ENCODE measurements at places on chromosomes 3 and 15.
A peak's percentile ranks its signal among the peaks of the same experiment; 100 is the strongest.

GRCh38 chr3:187689984-187690383, 12.4 kb downstream of the RTP2 start:
- peak; percentile 79 for DNase-seq

DNA sequence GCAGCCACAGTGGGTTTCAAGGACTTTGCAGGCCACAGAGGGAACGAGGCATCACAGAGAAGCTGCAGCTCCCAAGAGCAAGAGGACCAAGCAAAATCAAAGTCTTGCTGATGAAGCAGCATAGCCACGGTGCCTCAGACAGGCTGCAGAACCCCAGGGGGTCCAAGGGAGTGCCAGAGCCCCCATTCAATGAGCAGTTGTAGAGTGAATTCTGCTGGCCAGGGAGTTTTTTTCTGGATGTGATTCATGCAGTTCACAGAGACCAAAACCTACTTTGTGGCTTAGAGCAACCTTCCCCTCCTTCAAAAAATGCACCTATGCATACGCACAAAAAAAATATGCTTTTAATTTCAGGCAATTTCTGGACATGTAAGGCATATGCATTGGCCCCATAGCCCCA, 409.0 kb downstream of the VPS13C start:
- peak; percentile 29 for DNase-seq

- DNase-seq: peak; percentile 40
Observed at GRCh38 chr15:100918690-100919480, at the start of gene LRRK1. Gene LRRK1 (plus strand): TSS chr15:100919357. CDS start chr15:100924633, 5,276 bp downstream.

DNA sequence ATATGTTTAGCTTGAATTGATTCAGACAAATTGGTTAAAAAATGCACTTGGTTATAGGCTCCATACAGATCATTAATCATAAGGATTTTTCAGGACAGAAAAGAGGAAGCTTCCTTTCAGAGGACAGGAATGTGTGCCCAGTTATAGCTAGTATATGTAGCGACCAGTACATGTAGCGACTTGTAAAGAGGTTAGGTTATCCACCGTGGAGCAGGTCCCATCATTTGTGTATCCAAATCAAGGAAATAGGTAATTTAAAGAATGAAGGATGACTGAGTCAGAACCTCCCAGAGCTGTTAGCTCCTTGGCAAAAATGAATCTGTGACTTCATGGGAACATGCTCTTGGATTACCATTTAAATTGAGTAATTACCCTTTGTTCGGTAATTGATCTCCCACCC, 15.8 kb upstream of the P2RY12 start:
- no peak for DNase-seq

DNA sequence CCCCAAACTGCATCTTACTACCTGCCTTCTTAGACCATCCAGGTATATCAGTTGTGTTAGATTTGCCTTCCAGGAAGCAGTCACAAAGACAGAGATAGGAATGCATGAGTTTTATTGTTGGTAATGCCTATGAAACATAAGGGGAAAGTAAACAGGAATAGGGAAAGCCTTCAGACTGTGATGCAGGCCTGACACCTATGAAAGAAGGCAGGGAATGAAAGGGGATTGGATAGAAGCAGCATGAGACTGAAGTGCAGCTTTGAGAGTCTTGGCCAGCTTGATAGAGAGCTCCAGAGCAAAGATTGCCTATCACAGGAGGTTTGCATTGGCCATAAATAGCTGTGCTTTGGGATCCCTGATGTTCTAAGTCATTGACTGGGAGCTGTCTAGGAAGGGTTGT, 15.9 kb upstream of the HHLA2 start:
- DNase-seq: no peak

DNA sequence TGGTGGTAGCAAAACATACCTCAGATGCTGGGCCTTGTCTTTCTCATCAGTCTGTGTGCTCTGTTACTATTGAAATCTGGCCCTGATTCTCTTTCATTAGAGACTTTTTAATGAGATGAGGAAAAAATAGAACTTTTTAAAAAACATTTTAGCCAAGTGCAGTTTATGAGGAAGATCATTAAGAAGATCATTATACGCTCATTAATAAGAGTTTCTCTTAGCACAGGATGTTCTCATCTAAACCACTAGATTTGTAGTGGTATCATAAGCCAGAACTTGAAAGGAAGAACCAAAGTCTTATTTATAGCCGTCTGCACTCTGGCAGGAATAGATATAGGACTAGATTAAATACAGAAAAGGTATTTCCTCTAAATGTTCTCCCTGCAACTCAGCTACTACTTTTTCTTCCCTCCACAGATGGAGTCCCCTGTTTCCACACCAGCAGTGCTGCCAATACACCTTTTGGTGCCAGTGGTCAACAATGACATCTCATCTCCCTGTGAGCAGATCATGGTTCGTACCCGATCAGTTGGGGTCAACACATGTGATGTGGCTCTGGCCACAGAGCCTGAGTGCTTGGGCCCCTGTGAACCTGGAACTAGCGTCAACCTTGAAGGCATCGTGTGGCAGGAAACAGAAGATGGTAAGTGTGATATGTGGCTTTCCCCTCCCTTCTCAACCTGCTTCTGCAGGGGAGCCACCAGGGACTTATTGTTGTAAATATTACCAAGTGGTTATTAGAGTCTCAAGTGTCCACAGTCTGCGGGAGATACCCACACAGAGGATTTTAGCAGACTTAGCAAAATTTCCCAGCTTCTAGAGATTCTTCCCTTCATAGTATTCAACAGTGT, 152.8 kb downstream of the RBPMS2 start:
- no peak for DNase-seq

DNA sequence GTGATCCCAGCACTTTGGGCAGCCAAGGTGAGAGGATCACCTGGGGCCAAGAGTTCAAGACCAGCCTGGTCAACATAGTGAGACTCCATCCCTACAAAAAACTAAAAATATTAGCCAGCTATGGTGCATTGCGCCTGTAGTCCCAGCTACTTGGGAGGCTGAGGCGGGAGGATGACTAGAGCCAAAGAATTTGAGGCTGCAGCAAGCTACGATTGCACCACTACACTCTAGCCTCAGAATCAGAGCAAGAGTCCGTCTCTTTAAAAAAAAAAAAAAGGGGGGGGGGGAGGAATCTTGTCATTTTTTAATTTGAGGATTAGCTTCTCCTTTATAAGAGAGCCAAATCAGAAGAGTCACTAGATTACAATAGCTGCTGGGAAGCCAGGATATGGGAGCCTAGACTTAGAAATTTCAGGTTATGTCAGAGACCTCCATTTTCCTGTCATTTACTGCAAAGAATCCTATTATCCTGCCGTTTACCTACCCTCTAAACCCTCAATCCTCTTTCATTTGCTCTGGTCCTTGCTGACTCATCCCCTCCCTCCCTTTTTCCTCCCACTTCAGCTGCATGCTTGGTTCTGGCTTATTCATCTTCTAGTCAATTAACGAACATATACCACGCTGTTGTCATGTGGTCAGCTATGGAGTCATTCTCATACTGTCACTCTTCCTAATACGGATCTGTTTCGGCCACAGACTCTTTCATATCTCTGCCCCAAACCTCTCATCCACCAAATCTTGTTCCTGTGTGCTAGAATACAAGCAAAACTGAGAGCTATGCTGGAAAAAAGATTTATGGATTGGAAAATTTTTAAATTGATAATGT, 83.8 kb upstream of the PPIB start:
- DNase-seq: peak; percentile 84

DNA sequence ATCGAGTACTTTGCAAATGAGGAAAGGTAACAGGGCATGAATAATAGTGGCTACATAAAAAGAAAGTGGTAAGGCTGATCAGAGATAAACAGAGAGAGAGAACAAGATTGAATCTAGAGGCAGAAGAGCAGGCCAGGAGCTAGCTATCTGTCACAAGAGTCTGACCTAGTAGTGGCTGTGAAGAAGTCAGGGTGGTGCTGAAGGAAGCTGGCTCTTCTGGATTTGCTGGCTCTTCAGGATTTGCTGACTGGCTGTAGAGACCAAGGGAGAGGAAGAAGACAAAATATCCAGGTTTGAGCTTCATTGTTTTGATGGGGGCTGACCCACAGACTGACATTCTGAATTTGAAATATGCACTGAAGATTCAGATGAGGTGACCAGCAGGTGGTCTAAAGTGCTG, 142.3 kb downstream of the SSR3 start:
- DNase-seq: no peak

GRCh38 chr3:156781310-156782230, 44.6 kb upstream of the LEKR1 start:
- DNase-seq: no peak

DNA sequence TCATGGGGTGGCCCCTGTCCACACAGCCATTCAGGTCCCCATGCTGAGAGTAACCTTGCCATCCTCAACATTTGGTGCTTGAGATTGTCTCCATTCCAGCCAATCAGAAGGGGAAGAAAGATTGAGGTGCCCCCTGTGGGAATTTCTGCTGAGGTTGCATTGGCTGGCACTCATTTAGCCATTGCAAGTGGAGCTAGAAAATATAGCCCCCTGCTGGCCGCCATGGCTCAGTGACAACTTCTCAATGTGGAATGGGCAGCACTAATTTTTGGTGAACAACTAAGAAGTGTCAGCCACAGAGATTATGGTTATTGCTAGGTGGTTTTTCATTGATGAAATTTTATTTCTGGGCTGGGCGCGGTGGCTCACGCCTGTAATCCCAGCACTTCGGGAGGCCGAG, 22.0 kb downstream of the COL6A6 start:
- peak; percentile 39 for DNase-seq

DNA sequence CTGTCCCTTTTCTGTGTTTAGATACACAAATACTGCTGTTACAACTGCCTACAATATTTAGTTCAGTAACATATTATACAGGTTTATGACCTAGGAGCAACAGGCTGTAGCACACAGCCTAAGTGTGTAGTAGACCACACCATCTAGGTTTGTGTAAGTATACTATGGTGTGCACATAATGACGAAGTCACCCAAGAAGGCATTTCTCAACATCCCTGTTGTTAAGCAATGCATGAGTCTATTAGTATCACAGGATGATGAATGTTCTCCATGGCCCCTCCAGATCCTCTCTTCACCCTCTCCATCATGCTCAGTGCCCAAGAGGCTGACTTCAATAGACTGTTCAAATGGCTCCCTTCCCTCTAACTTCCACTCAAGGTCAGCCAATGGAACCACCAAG, 14.6 kb upstream of the SEC62 start:
- no peak for DNase-seq

- peak; percentile 86 for DNase-seq
Observed at GRCh38 chr3:197365586-197365985, 67.2 kb upstream of the DLG1 start.

DNA sequence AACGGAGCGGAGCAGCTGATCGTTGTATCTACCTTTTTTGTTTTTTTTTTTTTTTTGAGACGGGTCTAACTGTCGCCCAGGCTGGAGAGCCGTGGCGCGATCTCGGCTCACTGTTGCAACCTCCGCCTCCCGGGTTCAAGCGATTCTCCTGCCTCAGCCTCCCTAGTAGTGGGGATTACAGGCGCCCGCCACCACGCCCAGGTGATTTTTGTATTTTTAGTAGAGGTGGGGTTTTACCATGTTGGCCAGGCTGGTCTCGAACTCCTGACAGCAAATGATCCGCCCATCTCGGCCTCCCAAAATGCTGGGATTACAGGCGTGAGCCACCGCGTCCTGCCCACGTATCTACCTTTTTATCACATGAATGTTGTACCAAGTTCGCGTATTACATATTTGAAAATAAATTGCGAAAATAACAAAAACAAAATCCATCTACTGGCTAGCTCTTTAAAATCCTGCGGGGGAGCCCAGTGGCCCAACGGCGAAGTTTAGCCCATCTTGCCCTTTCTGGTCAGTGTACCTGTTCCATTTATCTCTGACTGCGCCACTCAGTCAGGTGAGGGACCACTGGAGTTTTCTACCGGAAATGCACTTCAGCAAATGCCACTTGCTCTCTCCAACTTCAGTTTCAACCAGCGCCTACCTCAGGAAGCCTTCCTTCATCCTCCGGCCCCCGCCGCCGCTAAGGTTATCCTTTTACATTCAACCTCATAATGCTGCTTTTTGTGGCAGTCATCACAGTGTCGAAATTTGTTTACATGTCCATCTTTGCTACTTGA, 1.2 kb upstream of the EIF3J start:
- no peak for DNase-seq

- no peak for DNase-seq
Observed at GRCh38 chr15:60477916-60478565, 901 bp downstream of the ICE2 start.

GRCh38 chr3:112032098-112032731, 2.3 kb upstream of the TMPRSS7 start:
- no peak for DNase-seq

DNA sequence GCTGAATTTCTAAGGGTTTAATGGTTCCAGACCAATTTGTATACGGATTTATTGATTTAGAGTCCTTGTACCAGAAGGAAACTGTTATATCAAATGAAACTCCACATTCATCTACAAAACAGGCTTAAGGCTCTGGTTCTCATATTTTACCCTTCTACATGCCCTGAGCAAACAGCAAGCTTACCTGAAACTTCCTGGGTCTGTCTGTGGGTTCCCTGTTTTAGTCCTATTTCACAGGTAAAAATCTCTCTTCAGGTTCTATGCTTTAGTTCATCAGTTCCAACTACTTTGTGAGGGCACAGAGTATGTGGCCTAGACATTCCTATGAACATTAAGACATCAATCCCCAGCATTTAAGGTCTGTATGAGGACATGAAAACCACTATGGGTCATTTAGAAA, 57.7 kb downstream of the RFX7 start:
- DNase-seq: no peak

- DNase-seq: no peak
Observed at GRCh38 chr3:72411843-72412242, 436.4 kb downstream of the SHQ1 start.

DNA sequence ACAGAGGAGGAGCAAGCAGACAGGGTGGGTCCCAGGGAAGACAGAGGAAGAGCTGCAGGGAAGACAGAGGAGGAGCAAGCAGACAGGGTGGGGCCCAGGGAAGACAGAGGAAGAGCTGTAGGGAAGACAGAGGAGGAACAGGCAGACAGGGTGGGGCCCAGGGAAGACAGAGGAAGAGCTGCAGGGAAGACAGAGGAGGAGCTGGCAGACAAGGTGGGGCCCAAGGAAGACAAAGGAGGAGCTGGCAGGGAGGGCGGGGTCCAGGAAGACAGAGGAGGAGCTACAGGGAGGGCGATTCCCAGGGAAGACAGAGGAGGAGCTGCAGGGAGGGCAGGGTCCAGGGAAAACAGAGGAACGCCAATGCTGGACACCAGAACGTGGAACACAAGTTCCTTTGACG, 66.5 kb downstream of the PLXNA1 start:
- no peak for DNase-seq

DNA sequence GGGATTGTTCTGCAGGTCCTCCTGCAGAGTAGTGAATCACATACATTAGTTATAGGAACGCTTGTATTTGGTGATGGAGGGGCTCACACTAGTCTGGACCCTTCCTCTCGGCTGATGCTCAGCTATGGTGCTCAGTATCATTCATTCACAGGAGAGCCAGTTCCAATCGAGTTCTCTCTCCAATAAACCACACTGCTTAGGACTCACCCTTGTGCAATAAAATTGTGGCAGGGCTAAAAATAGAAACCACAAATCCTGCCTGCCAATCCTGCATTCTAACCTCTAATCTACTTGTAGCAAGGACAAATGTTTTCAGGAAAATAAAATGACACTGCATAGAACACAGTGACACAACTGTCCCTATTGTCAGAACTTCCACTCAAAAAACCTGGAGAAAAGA, 138.4 kb upstream of the TBL1XR1 start:
- DNase-seq: peak; percentile 55

Data from fibroblast of upper back skin (primary cell).